Lung microvascular endothelial cell (primary cell): ENCODE measurements at places on chromosomes 5 and 9. TPM values are rescaled to one million over a fixed set of nuclear protein-coding genes. Genes with fewer than 3 reads are reported as not detected.

- DNase-seq, result no peak
Measured at GRCh38 chr5:4015709-4016108, 420.1 kb downstream of the IRX1 start.

DNA sequence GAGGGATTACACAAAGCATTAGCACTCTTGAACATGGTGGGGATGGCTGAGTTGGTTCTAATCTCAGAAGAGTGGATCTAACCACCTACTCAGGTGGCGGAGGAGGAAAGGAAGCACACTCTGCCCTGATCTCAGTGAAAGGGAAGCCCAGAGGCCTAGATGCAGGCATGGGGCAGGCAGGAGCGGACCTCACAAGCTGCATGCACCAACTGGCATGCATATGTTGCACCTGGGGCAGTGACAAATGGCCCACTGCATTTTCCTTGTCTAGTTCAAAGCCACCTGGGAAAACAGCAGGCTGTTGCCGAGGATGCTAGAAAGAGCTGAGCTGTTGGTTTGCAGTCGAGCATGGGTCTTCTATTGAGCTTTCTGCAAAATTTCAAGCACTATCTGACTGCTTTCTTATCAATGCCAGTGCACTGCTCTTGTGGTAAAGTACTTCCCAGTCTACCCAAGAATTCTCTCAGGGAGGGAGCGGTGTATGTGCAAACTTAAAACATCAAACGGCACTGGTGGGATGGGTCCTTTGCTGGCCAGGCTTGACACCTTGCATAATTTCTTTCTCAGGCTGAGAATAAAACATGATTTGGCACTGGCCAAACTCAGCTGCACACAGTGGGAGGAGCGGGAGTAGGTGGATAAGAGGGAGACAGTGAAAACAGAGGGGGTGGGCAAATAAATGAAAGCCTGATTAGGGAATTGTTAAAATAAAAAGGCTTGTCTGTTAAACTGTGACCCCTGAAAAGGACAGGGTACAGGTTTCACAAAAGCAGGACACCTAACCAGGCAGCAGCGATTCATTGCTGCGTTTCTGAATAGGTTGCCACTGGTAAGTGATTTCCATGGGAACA is 108.9 kb downstream of the MARCHF3 start:
- no peak for DNase-seq

ADAMTS2 gene
- 0.22 and 0.40 TPM in 2 replicates for total RNA-seq

SLC25A2 gene
- total RNA-seq, result under 0.01 and 0.20 TPM in 2 replicates

DNA sequence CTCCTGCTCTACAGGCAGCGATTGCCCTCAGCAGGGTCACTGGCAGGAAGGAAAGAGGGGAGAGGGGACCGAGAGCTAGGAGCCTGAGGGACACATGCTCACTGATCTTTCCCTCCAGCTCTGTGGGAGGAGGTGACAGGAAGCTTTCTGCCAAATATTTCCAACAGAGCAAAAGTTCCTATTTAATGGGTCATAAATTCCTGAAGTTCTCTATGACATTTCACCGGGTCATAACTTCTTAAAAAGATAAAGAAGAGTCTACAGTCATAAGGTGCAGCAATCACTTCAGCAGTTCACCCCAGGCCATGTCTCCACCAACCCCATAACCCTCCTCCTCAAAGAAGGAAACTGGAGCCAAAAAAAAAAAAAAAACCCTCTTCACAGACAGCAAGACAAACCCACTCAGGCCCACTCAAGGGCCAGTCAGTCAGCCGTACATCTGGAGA is 481.1 kb downstream of the NR2F1-AS1 start:
- peak; percentile 38 for DNase-seq

PAPPA gene
- 0.20 and 0.44 TPM in 2 replicates for total RNA-seq

DNA sequence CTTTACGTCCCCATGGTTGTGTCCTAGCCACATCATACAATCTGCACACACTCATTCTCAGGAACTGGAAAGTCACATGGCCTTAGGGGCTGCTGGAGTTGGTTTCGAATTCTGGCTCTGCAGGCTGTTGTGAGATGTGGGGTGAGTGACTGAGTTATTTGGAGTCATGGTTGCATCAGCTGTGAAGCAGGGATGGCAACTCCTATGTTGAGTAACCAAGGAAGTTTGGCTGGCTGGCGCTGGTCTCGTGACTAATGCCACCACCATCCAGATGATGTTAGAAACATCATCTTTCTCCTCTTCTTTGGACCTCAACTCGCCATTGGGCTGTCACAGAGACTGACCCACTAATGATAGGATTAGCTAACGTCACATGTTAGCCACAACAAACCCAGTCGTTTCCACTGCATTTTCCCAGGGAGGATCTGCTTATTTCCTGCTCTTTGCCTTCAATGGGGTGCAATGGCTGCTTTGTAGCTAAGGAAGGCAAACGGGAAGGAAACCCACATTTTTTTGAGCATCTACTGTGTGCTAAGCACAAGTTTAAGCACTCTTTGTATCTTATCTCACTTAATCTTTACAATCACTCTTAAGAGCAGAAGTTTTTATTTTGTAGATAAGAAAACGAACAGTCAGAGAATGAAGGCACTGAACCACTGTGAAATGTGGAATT is 78.1 kb upstream of the UBTD2 start:
- DNase-seq, result peak; percentile 92

CCNJL gene
- total RNA-seq, result 3.5 and 6.3 TPM in 2 replicates

DAB2IP gene
- 14.1 and 16.3 TPM in 2 replicates for total RNA-seq

GRCh38 chr5:75568202-75568601 is 43.1 kb upstream of the ANKDD1B start:
- DNase-seq, result no peak

DNA sequence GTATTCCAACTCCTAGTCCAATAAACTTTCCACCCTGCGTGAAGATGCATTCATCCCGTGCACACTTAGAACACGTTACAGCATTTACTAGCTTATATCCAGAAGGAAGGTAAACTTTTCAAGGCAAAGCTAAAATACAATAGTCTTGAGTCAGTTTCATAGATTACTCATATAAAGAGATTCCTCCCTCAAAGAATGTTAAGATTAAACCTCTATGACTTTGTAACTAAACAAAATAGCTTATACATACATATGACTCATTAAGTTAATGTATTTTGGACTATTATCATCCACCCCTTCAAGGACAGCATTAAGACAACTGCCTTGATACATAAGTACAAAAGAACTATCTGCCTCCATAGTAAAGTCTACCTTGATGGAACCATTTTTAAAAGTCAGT is 36.1 kb downstream of the TLE1 start:
- DNase-seq, result no peak

DNA sequence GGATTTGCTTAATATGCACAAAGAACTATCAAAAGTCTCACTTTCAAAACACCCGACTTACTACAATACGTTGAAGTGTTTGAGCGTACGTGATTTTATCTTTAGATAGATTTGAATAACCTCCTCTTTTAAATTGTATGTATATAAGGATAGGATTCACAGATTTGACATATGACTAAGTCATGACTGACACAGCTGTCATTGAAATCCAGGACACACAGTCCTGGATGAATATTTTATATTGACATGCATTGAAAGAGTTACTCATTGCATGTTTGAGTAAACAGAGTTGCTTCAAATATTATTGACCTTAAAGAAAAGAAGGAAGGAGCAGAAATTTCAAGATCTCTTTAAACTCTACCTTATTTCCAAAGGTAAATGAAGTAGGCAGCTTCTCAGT is 3.3 kb downstream of the MUSK start:
- DNase-seq, result no peak

DNA sequence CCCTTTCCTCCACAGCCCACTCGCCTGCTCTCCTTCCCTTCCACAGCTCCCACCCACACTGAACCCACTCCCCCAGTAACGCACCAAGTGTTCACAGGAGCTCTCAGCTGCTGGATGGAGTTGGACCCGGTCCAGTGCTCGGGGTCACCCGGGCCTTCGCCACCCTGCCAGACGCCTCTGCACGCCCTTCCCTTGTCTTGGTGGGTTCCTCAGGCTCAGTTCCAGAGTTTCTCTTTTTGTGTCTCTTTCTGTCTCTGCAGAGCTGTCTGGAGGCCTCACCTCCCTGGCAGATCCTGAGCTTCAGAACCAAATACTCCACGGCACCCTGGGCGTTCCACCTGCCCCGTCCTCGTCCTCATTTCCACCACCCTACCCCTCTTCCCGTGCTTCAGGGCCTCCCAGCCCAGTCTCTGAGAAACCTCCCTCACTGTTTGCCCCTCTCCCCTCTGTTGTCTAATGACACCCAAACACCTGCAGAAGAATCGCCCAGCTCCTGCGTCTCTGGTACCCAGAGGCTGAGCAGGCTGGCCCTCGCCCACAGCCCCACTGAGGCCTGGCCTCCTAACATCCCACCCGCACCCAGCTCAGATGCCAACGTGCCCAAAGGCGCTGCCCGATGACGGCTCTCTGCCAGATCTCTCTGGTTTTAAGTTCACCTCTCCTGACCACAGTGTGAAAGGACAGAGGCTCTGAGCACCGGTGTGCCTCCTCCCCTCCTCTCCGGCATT is 74.3 kb downstream of the COL23A1 start:
- no peak for DNase-seq

GPR150 gene
- total RNA-seq, result under 0.01 and 0.22 TPM in 2 replicates

RNF224 gene
- total RNA-seq, result under 0.01 TPM in 1 of 2 replicates, not detected in the other

DNA sequence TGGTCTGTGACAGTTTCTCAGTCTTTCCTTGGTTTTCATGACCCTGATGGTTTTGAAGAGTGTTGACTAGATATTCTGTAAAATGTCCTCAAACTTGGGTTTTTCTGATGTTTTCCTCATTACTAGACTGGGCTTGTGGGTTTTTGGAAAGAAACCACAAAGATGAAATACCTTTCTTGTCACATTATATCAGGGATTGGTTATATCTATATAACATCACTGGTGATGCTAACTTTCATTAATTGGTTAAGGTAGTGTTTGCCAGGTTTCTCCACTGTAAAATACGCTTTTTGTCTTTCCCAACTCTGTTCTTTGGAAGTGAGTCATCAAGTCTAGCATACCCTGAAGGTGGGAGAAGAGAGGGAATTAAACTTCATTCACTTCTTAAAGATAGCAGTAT is 3.3 kb upstream of the IL31RA start:
- DNase-seq, result no peak

- DNase-seq, result peak; percentile 72
Measured at GRCh38 chr5:68381060-68381459, 165.5 kb downstream of the PIK3R1 start.

ADAMTS13 gene
- 0.44 and 0.60 TPM in 2 replicates for total RNA-seq

DNA sequence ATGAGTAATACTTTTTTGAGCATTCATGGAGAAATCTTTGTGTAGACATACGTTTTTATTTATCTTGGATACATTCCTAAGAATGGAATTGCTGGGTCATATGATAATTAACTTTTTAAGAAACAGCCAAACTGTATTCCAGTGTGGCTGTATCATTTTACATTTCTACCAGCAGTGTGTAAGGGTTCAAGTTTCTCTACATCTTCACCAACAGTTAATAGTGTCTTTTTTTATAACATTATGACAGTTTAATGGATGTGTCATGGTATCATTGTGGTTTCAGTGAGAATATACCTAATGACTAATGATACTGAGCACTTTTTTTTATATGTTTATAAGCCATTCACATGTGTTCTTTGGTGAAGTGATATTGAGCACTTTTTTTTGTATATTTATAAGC is 52.4 kb downstream of the NIPBL start:
- DNase-seq, result peak; percentile 47

DNA sequence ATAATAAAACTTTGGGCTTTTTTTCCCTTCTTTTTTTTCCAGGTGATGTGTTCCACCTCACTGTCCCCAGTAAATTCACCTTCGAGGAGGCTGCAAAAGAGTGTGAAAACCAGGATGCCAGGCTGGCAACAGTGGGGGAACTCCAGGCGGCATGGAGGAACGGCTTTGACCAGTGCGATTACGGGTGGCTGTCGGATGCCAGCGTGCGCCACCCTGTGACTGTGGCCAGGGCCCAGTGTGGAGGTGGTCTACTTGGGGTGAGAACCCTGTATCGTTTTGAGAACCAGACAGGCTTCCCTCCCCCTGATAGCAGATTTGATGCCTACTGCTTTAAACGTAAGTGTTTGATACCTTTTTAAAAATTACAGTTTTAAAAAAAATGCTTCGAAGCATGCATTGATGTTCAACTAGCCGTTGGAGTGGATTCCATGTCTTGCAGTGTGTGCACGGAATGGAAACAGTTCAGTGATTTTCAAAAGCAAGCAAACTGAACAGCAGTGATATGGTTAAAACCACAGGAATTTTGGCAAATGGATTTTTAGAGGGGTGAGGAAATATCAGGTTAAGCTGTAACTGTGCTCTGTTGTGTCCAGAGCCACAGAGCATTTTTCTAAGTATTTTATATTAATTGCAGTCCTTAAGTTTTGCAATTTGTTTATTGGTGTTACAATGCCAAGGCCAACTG is 40.7 kb downstream of the VCAN start:
- DNase-seq, result no peak

GRCh38 chr5:141725891-141726290 is 43.9 kb upstream of the ARAP3 start:
- DNase-seq, result no peak

DNA sequence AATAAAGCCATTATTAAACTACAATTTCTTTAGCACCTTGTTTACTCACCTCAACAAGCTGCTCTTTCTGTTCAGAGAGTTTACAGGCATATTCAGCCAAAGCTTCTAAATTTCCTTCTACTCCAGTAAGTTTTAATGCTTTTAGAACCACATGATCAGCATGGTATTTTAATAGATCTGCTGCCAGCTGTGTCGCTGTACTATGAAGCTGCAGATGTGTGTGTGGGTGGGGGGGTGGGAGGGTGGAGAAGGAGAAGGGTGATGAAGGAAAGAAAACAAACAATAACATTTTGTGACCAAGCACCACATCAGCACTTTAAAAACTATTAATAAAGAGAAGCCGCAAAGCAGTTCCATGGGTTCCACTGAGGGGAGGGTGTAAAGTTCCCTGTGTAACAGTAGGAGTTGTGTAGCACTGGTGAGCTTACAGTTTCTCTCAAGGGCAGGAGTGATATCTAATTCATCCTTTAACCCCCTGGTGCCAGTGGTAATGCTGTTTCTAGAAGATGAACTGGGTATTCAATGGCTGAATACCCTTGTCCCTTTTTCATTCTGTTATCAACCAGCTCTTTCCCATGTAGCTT is 38.5 kb downstream of the ABITRAM start:
- DNase-seq, result no peak

HCN1 gene
- not detected in 2 replicates for total RNA-seq

NUDT12 gene
- total RNA-seq, result 3.2 and 3.7 TPM in 2 replicates

LAMC3 gene
- total RNA-seq, result 0.65 and 2.6 TPM in 2 replicates

DNA sequence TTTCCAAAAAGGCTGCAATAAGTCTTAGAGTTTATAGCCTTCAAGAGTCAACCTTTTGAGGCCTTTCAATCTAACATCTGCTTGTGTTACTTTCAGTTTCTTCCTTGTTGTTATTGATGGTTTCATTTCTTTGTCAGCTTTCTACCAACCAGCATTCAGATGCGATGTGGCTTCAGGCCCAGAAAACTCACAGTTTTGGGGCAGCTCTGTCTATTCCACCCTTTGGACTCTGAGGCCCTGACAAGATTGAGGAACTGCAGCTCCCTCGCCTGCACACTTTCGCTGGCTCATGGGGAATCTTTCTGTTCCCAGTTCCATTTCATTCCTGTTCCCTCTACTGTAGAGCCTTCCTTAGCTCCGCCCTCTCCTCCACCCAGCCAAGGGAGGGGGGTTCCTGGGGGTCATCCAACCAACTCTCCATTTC is 13.3 kb upstream of the WHRN start:
- no peak for DNase-seq

DAPK1 gene
- total RNA-seq, result 21.1 and 36.9 TPM in 2 replicates

IDNK gene
- 3.0 and 4.8 TPM in 2 replicates for total RNA-seq
